Activated naive CD8-positive, alpha-beta T cell treated with anti-CD3 and anti-CD28 coated beads for 36 hours (primary cell): ENCODE measurements at places on chromosomes 6 and 20. TPM values are rescaled to one million over a fixed set of nuclear protein-coding genes. Genes with fewer than 3 reads are reported as not detected.

GRCh38 chr6:160035693-160036330 lies 66.9 kb downstream of the IGF2R start:
- no peak for DNase-seq
- no peaks in the 10 kb centered on the region for H3K27me3 ChIP-seq
- peak overlapping the region; percentile 22 for H3K27ac ChIP-seq
- no peak overlapping the region for H3K4me3 ChIP-seq
- peaks cover 43% of the 10 kb centered on the region for H3K36me3 ChIP-seq
- H3K4me1 ChIP-seq, result peaks cover 18% of the 10 kb centered on the region

DNA sequence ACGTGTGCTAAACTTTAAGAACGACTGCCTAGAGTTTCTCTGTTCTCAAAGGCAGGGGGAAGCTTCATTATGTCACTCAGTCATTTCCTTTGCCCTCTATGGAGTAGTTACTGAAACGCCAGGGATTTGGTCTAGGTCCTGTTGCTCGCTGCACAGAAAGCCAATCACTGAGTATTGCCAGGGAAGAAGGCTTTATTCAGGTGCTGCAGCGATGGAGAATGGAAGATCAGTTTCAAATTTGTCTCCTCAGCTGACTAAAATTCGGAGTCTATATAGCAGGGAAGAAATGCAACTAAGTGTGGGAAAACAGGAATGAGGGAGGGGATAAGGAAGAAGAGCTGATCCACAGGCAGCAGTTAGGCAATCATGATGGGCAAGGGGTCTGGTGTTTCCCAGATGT lies 75.8 kb downstream of the QRSL1 start:
- H3K4me3 ChIP-seq, result no peak overlapping the region
- DNase-seq, result no peak
- H3K36me3 ChIP-seq, result no peaks in the 10 kb centered on the region

DNA sequence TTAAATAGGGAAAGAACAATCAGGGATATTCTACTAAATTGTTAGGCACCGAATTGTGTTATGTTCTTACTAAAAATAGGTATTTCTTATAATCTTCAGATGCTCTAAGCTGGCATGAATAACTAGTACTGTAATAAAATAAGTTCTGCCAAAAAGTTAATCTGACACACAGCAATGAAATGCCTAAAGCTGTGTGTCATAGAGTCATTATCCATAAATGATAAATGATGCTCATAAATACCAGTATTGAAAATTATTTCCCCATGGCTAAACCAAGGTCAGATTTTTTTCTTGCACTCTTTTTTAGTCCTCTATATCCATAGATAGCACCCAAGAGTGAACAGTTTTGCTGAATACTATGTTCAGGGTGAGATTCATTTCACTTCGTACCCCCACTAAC lies 11.7 kb upstream of the PRIM2 start:
- no peak overlapping the region for H3K27ac ChIP-seq
- peaks cover 9% of the 10 kb centered on the region for H3K27me3 ChIP-seq
- H3K4me1 ChIP-seq, result no peaks in the 10 kb centered on the region

DNA sequence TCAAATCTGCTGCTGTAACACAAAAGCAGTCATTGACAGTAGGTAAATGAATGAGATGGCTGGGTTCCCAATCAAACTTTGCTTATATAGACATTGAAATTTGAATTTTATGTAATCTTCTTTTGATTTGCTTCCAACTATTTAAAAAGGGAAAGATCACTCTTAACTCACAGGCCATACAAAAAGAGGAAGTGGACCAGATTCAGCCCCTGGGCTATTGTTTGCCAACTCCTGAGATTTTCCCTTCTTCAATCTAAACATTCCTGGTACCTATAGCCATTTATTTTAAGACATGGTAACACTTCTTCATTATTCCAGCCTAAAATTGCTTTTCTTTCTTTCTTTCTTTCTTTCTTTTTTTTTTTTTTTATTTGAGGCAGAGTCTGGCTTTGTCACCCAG lies 260.6 kb downstream of the TFAP2A start:
- peaks cover 6% of the 10 kb centered on the region for H3K27me3 ChIP-seq
- no peak for DNase-seq
- H3K27ac ChIP-seq, result no peak overlapping the region
- H3K36me3 ChIP-seq, result no peaks in the 10 kb centered on the region

GRCh38 chr20:45433316-45433715 lies 17.4 kb downstream of the PIGT start:
- no peak overlapping the region for H3K27ac ChIP-seq
- H3K36me3 ChIP-seq, result peaks cover 17% of the 10 kb centered on the region
- H3K4me3 ChIP-seq, result no peak overlapping the region
- no peak for DNase-seq
- peaks cover 11% of the 10 kb centered on the region for H3K4me1 ChIP-seq
- no peaks in the 10 kb centered on the region for H3K27me3 ChIP-seq

- DNase-seq, result no peak
- no peak overlapping the region for H3K27ac ChIP-seq
- H3K4me3 ChIP-seq, result no peak overlapping the region
Measured at GRCh38 chr6:138145402-138145801, 16.3 kb upstream of the ARFGEF3 start.

- DNase-seq, result no peak
- no peak overlapping the region for H3K27ac ChIP-seq
- H3K4me1 ChIP-seq, result peaks cover 2% of the 10 kb centered on the region
- peaks cover 60% of the 10 kb centered on the region for H3K27me3 ChIP-seq
- no peaks in the 10 kb centered on the region for H3K36me3 ChIP-seq
Measured at GRCh38 chr6:24397631-24398030, 5.1 kb upstream of the MRS2 start.

- H3K4me3 ChIP-seq, result no peak overlapping the region
- H3K4me1 ChIP-seq, result peaks cover 6% of the 10 kb centered on the region
- peaks cover 7% of the 10 kb centered on the region for H3K36me3 ChIP-seq
- no peak for DNase-seq
Measured at GRCh38 chr6:109794201-109794923, 103.3 kb downstream of the FIG4 start.

Gene EPHA7
- not detected for total RNA-seq

Gene DSP
- 0.16 TPM for total RNA-seq

Gene NCOA5
- total RNA-seq, result 27.3 TPM

Gene STMND1
- total RNA-seq, result not detected
